GM12892 (cell line): ENCODE measurements at places on chromosomes 2 and 18.

- DNase-seq, result no peak
Measured at GRCh38 chr2:230900336-230900995, 24.6 kb downstream of the GPR55 start.

- DNase-seq, result no peak
Measured at GRCh38 chr2:11343368-11343649, 1.1 kb downstream of the ROCK2 start.

- DNase-seq, result no peak
Measured at GRCh38 chr2:48601349-48601748, 16.3 kb upstream of the GTF2A1L start.

- no peak for DNase-seq
Measured at GRCh38 chr18:63997041-63997440, 27.2 kb downstream of the SERPINB8 start.

- no peak for DNase-seq
Measured at GRCh38 chr2:215796140-215796855, 217.1 kb downstream of the MREG start.

DNA sequence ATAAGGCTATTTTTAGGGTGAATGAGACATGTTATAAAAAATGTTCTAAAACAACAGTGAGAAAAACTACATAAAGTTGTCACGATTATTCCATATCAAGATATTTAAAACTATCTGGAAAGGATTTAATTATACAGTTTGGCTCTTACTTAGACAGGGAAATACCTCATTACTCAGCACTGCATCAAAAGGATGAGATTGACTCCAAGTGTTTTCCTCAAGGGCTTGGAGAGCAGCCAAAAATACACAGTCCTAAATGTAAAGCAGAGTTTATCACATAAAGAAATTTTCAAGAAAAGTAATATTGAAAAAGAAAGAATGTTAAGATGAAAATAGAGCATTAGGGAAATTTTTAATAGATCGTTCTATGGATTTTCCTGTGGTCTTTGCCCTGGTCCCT lies 285.5 kb upstream of the NETO1 start:
- no peak for DNase-seq

GRCh38 chr2:157918319-157918718 lies 42.2 kb upstream of the ACVR1 start:
- DNase-seq, result no peak

DNA sequence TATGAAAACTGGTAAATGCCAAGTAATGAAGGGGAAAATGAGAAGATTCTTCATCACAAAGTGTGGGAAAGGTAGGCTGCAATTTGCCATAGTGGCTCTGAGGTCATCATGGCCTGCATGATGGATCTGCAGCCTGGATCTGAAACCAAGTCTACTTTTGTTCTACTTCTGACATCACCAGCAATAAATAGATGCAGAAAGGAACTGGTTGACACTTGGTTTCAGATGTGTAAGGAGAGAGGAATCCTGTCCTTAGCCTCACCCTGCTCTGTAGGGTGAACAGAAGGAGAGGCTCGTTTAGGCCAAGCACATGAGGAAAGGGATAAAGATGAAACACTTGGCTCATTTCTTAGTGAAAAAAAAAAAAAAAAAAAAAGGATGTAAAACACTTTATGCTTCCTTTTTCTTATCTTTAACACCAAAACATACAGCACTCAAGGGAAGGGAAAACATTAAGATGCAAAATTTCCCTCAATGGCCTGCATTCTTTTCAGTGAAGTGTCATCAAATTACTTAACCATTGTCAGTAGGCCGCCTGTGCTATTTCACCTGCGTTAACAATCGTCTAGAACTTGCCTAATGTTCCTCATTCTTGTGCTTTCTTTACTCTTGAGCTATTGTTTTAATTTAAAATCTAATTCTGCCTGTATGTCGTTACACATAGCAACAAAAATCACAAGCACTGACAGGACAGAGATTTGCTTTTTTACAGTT lies 3.9 kb downstream of the NEB start:
- DNase-seq, result no peak

- no peak for DNase-seq
Measured at GRCh38 chr2:214542866-214543265, 132.0 kb downstream of the VWC2L start.

DNA sequence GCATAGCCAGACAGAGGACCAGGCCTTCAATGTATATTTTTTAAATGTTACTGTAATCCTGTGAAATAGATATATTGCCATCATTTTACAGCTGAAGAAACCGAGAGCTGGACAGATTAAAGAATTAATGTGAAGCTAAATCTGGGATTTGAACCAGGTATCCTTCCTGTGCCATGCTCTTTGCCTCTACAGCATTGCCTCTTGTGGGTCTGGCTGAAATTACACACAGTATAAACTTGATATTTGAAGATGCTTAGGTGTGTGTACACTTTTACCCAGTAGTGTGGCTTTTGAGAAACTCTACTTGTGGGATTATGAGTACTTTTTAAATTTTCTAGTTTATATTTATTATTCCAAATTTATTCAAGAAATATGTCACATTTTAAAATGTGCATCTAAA lies 264.5 kb downstream of the CNTNAP5 start:
- no peak for DNase-seq

GRCh38 chr2:153299217-153299616 lies 179.3 kb downstream of the RPRM start:
- DNase-seq, result no peak

DNA sequence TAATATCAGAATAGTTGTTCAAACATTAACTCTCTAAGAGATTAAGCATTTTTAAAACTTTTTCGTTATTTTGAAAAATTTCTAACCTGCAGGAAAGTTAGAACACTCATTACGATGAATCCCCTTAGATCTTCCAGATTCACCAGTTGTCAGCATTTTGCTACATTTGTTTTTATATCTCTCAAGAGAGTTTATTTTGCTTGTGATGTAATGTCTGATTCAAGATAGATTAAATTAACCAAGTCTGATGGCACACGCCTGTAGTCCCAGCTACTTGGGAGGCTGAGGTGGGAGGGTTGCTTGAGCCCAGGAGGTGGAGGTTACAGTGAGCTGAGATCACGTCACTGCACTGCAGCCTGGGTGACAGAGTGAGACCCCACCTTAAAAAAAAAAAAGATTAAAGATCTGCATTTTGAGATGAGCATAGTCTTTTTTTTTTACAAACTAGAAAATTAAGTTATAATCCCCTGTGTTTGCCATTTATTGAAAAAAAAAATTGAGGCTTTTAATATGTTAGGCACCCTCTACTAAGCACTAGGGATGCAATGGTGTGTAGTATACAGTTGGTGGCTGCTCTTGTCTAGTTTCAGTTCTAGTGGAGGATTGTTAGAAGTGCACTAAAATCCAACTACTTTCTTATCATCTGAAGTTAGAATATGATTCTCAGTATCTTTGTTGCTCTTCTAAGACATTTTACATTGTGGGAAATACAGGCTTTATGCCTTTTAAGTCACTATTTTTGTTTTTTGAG lies 20.9 kb downstream of the RAB10 start:
- no peak for DNase-seq

DNA sequence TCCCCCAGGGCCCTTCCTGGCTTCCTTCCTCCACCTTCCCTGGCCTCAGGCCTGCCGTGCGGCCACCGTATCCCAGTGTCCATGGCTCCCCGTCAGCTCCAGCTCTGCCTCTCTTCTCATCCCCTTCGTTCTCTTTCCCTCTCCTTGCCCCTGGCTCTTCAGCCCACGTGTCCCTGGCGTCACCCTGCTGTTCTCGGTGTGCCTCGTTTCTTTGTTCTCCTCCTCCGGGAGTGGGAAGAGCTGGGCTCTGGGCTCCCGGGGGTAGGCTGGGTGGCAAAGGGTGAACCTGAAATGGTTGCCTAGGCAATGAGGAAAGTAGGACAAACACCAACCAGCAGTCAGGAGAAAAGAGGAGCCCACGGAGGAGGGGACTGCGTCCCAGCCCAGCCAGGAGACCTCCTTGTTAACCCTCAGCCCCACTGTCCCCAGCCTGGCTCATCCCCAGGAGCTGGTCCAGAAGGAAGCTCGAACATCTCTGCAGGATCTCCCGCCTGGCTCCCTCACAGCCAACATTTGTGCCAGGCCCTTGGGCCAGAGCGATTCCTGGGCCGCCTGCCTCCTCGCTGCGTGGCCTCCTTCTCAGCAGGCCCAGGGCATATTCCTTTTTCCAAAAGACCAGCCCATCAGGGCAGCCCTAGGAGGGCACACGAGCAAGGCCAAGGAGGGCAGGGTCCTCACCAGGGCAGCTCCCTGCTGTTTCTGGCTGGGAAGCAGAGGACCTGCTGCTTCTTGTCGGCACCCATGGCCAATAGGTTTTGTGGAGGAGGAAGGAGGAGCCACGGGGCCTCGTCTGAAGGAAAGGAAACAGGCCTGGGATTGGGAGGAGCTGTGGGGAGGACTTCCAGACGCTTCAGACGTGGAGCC lies 30.9 kb upstream of the DNMT3A start:
- DNase-seq, result no peak

DNA sequence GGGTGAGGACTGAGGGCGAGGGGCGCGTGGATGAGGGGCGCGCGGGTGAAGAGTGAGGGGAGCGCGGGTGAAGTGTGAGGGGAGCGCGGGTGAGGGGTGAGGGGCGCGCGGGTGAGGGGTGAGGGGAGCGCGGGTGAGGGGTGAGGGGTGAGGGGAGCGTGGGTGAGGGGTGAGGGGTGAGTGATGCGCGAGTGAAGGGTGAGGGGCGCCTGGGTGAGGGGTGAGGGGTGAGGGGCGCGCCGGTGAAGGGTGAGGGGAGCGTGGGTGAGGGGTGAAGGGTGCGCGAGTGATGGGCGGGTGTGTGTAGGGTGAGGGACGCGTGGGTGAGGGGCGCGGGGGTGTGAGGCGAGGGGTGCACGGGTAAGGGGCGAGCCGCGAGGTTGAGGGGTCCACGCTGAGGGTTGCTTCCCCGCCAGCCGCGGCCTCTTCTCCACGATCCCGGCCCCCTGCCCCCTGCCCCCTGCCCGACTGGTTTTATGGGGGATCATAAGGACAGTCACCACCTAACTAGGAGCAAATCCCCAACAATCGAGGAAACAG lies 1.1 kb upstream of the SLC66A2 start:
- no peak for DNase-seq

DNA sequence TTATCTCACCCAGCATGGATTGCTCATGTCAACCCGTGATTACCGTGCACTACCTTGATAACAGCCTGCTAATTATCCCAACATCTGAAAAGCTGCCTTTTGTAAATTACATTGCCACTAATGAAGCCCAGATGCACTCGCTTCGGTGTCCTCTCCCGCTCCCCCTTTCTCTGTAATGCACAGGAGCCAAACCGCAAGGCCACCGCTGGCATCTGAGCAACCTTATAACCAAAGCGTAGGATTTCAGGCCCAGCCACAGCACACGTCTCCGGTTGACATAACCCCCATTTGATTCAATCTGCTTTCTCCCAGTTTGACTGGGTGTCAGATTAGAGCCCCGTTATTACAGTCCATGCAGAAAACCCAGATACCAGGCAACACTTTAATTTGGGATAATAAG lies 341.2 kb downstream of the ALK start:
- no peak for DNase-seq

- DNase-seq, result no peak
Measured at GRCh38 chr2:23206650-23207049, 178.3 kb upstream of the KLHL29 start.
